ENCODE measurements at places on chromosomes 16 and 17.

GRCh38 chr17:83154311-83155127 is 75.1 kb downstream of the METRNL start:
- DNase-seq: no peak

GRCh38 chr17:81840826-81841778 is 6.3 kb upstream of the PPP1R27 start:
- DNase-seq: no peak

DNA sequence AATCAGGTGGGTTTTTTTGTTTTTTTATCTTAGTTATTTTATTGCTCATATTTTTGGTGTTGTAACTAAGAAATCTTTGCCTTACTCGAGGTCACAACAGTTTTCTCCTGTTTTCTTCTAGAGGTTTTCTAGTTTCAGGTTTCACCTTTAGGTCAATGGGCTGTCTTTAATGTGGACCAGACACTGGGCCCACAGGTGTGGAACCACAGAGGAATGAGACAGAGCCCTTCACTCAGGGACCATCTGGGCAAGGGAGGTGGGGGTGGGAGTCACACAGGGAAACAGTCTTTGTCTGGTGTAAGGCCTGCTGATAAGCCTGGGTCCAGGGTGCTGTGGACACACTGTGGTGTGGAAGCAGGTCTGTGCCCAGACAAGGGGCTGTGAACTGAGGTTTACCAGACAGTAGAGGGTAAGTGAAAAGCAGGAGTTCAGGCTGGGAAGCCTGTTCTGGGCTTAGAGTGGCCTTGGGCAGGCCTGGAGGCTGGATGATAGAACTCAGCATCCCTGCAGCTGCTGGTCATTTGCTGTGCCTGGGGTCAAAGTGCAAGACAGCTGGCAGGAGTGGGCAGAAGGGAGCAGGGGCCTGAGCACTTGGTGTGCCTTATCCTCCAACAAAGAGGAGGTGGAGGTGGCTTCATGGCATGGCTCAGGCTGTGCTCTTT is 75.6 kb downstream of the SPECC1 start:
- no peak for DNase-seq

- no peak for DNase-seq
Observed at GRCh38 chr17:41844971-41845370, 7.3 kb downstream of the KLHL10 start.

DNA sequence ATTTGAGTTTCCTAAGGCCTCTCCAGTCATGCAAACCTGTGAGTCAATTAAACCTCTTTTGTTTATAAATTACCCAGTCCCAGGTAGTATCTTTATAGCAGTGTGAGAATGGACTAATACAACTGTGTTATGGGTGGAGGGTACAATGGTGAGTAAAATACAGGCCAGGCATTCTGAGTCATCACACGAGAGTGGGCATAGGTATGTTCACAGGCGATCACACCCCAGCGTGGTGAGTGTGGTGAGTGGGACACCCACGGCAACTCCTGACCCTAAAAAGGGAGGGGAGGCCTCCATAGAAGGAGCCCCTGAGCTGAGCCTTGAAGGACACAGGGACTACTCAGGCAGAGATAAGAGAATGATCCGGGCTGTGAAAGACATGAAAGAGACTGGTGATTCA is 22.6 kb upstream of the MAPT start:
- no peak for DNase-seq

- DNase-seq: no peak
Observed at GRCh38 chr16:55443434-55444346, 35.3 kb upstream of the MMP2 start.

DNA sequence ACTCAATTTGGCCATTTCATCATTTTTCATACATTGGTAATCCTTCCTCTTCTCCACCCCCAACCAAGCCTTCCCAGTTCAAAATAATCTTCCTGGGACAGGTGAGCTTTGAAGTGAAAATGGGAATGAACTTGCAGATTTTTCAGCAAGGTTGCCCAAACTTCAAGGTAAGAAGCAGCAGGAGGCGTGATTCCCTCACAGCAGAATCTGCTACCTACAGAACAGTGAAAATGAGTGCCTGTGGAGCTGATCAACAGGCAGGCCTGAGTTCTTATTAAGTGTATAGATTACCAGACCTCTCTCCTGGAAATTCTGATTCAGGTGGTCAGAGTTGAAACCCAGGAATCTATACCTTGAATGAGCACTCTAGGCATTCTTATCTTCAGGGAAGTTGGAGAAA is 356.6 kb downstream of the RBFOX1 start:
- DNase-seq: no peak

DNA sequence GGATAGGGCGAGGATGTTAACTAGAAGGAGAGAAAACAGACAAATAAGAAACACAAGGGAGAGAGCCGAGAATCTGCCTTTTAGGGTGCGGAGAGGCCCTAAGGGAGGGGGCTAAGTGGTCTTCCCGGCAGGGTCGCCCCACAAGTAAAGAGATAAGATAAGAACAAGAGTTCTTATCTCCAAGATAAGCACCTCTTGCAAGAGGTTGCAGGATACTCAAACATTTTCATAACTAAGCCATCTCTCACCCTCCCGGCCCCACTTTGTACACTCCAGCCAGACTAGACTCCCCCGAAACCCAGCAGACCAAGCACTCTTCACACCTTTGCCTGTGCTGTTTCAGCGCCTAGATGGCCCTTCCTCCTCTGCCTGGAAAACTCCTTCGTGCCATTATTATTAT is 14.3 kb downstream of the ZNF319 start:
- no peak for DNase-seq

GRCh38 chr17:48747445-48748363 is 19.2 kb upstream of the HOXB13 start:
- DNase-seq: no peak

DNA sequence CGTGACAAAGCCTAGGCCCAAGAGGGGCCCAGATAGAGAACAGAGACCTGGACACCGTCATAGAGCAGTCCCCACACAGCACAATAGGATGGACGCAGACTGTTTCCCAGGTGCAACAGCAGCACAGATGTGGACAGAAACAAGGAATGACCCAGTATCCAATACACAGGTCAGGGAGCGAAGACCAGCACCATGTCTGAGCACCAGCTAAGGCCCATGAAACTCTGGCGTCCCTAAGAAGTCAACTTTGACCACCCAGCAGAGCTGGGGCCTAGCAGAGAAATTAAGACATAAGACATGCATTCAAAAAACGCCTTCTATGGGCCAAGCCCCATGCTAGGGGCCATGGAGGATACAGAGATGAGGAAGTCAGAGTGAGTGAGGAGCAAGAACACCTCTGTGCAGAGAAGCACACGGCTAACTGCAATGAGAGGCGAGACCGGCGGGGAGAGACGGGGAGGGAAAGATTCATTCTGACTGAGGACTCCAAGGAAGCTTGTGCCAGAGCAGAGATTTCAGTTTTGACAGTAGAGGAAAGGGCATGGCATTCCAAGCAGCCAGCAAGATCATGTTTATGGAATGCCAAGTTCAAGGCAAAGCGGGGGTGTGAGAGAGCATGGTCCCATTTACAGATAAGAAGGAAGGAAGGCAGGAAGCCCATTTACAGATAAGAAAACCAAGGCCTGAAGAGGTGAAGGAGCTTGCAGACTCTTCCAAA is 50.8 kb downstream of the PITPNM3 start:
- DNase-seq: no peak

DNA sequence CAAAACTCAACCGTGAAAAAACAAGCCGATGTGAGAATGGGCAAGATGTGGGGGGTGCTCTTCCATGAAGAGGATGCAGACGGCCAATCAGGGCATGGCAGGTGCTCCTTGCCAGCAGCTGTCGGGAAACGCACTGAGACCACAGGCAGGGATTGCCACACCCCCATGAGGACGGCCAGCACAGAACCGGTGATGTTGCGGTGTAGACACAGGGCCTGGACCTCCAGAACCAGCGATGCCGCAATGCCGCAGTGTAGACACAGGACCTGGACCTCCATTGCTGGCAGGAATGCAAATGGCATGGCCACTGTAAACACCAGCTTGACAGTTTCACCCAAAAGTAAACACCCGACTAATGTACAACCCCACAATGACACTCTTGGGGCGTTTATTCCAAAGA is 164.9 kb downstream of the BANP start:
- DNase-seq: no peak

DNA sequence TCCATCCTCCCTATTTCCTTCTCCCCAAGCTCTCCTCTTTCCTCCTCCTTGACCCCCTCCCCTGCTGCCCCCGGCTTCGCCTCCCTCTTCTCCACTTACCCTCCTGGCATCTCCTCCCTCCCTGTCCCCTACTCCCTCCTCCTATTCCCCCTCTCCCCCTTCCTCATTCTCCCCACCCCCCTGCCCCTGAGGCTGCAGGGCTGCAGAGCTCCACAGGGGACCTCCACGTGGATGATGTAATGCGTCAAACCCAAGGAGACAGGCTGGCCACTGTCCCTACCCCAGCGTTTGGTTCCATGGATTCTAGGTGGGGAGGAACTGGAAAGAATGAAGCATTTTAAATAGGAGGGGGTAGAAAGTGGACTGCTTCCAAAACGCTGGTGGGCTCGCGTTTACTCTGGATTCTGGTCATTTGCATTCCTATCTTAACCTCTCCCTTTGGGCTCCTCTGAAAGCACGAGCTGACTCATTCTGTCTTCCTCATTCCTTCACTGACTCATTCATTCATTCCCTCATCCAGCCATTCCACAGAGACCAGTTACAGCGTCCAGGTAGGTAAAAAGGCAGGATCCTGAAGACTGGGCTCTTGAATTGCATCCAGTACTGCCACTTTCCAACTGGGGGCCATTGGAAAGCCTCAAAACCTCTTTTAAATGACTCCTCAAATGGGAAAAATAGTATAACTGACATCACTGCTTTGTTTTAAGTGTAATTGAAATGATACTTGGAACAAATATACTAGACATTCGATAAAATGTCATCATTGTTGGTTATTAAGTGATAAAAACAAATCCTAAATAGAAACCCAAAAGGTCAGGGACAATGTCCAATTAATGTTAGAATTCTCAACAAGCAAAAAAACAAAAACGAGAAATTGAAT is 943 bp upstream of the COTL1 start:
- DNase-seq: peak; percentile 88

DNA sequence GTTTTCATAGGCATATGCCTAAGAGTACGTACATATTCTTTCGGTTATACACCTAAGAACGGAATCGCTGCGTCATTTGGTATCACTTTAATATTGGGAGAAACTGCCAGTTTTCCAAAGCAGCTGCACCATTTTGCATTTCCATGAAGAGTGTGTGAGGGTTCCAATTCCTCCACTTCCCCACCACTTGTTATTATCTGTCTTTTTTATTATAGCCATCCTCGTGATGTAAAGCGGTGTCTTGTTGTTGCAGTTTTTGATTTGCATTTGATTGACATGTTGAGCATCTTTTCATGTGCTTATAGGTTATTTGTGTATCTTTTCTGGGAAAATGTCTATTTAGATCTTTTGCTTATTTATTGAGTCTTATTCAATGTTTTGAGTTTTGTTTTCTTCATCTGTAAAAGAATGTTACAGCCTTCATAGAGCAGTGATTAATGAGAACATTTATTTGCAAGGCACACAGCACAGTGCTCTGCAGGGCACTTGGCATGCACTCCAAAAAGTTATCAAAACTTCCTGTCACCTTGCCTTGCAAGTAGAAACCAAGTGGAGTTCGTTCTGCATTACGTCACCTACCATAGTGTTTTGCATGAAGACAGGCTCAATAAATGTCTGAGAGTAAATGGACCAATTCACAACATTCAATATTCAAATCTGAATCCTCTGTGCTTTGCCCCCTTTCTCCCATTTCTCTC is 26.6 kb upstream of the ST6GALNAC1 start:
- no peak for DNase-seq

DNA sequence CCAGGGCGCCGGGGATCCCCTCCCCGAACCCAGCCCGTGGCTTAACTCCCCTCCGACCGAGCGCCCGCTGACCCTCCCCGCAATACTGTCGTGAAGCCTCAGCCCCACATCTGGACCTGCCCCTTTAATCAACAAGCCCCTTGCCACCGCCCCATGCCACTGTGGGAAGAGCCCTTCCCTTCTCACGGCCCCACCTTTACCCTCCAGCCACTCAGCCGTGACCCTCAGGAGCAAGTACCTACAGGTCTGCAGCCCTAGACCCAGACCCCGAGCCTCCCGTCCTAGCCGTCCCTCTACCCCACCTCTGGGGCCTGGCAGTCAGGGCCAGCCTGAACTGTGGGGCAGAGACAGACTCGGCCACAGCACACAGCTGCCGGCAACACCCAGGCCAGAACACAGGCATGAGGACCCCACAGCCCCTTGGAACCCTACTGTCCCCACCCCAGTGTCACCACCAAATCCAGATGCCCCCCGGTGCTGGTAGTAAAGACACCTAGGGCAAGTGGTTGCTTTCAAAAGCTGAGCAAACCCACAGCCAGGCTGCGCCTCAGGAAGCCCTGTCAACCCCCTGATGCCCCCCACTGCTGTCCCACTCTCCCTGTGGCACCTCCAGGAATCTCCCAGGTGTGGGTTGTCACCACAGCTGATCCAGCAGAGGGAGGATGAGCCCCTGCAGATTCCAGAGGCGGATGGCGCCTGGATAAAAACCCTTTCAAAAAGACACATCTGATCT is 1.4 kb downstream of the NXPH3 start:
- DNase-seq: no peak

DNA sequence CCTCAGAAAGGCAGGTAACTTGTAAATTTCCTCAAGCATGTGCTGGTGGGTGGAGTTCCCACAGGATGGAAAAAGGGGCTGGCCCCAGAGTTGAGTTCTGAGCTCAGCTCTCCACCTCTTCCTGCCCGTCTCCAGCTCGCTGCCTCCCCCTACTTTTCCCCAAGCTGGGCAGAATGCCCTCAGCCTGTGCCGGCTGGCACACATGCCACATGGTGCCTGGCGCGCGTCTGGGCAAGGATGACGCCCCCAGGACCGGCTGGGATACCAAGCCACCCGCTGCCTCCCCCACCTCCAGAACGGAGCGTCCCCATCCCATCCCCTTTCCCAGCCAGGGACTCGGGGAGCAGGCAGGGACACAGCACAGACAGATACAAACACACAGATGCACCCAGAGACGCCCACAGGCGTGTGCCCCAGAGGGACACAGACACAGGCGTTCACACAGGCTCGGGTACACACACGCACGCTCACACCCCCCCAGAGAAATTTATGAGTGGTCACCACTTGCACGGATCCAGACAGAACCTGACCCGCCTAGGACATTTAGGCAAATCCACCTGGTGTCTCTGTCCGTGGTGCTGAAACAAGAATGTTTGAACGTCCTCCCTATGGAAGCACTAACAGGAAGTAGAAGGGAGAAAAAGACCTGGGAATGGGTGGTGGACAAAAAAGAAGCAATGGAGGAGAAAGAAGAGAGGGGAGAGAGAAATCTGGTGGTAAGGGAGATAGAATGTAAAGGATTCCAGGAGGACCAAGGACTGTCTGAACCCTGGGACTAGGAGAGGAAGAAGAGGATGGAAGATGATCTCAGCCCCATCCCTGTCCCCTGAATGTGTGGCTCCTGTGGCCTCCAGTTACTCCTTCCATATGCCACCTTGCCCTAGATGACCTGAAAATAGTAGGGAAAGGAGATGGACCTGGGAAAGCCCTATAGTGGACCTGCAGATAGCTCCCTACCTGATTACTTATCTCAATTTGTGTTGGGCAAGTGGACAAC is 15.5 kb downstream of the NEUROD2 start:
- DNase-seq: peak; percentile 19

GRCh38 chr17:74987418-74987908 is at the start of gene CDR2L:
CDR2L (plus strand) TSS chr17:74987632; CDS start chr17:74988044, 412 bp downstream.
- DNase-seq: peak; percentile 79

- no peak for DNase-seq
Observed at GRCh38 chr17:48432820-48433775, 3.1 kb upstream of the SKAP1 start.

GRCh38 chr16:30115238-30115637 is 1.9 kb upstream of the GDPD3 start:
- no peak for DNase-seq

Measured in amniotic stem cell (primary cell).